ENCODE measurements at places on chromosomes 5 and 9.

GRCh38 chr5:96809921-96810320 is 2.2 kb upstream of the ERAP1 start:
- no peak for DNase-seq

- no peak for DNase-seq
Measured at GRCh38 chr5:7756453-7756852, 94.5 kb downstream of the CFAP90 start.

DNA sequence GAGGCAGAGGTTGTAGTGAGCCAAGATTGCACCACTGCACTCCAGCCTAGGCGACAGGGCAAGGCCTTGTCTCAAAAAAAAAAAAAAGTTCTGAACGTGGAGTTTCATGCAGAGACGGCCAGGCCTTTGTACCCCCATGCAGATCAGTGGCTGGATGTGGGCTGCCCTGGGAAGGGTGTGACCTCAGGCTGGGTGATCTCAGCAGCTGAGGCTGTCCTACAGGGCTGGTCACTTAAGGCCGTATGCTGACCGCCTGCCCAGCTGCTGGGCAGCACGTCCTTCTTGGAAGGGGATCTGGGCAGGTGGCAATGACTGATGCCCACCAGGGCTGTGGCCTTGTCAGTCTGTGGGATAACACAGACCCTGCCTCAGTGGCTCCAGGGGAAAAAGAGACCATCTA is 37.2 kb upstream of the GRHPR start:
- no peak for DNase-seq

DNA sequence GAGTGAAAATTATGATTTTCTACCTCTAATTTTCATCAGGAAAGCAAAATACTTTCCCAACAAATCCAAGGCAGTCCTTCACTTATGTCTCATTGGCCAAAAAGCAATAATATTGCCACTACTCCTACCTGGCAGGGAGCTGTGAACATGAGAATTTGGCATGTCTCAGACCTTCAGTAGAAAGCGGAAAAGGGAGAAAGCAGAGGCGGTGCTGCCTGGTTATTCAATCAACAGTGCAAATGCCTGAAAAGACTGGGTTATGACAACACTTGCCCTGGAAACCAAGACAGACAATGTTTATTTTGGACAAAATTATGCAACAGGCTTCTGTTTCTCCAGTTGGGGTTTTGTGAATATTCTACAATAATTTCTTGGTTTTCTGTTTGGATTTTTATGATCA is 194.4 kb downstream of the TAF11L14 start:
- DNase-seq, result no peak

GRCh38 chr9:122076117-122076516 is 17.0 kb downstream of the TTLL11 start:
- no peak for DNase-seq

DNA sequence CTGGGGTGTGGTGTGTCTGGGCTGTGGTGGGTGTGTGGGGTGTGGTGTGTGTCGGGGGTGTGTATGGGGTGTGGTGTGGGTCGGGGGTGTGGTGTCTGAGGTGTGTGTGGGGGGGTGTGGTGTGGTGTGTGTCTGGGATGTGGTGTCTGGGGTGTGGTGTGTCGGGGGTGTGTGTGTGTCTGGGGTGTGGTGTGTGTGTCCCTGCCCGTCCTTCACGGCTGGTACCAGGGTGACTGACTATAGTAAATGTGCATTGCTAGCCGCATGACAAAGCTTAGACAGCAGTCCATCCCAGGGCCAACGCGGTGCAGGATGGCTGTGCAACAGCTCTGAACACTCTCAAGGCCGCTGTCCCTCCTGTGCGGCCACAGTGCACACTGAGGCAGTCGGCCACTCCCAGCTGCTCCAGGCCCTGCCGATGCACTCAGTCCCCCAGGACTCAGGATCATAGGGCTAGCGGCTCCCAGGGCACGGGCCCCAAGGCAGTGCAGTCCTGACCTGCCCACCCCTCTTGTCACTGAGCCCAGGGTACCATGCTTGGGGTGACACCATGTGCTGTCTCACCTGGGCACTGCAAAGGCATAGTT is 54.0 kb downstream of the SECISBP2 start:
- no peak for DNase-seq

GRCh38 chr9:86054695-86055094 is 44.7 kb downstream of the GOLM1 start:
- DNase-seq, result no peak

Data from T-helper 2 cell (primary cell).